ENCODE measurements at places on chromosomes 16 and 17.

GRCh38 chr16:84009282-84009681 is 33.3 kb downstream of the SLC38A8 start:
- DNase-seq: no peak

DNA sequence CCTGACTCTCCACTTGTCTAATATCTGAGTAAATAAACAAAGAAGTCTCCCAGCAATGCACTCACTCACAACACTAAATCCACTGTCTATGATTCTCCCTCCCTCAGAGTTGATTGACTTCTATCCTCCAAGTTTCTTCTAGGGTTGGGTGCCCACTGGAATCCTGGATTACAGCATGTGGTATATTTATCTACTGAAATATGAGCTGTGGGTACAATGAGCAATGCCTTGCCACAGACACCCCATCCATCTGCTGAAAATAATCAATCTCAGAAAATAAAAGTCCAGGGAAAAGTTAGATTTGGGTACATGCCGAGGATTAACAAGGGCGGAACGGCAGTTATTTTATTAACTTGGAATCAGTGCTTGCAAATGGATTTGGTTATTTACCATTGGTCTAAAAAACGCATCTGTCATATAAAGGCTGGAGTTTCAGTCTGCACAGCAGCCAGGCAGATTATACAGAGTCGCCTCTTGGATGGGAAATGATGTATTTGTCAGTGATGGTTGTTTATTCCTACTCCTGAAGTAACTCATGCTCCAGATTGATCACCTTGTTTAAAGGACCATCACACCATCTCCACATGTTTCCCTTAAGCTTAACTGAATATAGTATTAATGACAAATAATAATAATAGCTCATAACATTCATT is 193.9 kb upstream of the SOX9 start:
- DNase-seq: no peak

- no peak for DNase-seq
Observed at GRCh38 chr17:70775679-70776078, 606.3 kb downstream of the KCNJ2 start.

DNA sequence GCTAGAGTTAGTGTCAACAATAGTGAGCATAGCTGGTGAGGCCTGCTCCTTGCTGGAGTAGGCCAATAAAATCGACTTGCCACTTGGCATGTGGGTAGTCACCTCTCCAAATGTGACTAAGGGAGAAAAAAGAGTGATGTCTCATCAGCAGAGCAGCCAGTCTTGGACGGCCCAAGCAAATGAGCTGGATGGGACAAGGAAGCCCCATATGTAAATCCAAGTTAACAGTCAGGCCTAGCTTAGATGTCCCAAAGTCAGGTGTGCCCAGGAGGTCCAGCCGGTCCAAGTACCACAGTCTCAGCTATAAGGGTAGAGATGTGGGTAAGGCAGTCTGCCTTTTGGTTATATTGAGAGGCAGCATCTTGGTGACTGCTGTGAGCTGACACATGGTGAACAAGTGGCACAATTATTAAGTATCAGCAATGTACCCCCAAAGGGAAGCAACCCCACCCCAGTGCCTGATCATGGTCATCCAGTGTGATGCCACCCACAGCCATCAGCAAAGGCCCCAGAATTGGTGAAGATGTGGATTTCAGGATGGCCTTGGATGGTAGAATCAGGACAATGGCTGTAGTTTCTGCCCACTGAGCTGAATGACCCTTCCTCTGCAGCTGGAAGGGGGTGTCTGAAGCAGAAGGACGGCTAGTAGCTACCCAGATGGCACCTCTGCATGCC is 83.4 kb downstream of the TNFRSF13B start:
- DNase-seq: no peak

GRCh38 chr17:48027322-48027981 is 10.1 kb downstream of the COPZ2 start:
- DNase-seq: no peak

DNA sequence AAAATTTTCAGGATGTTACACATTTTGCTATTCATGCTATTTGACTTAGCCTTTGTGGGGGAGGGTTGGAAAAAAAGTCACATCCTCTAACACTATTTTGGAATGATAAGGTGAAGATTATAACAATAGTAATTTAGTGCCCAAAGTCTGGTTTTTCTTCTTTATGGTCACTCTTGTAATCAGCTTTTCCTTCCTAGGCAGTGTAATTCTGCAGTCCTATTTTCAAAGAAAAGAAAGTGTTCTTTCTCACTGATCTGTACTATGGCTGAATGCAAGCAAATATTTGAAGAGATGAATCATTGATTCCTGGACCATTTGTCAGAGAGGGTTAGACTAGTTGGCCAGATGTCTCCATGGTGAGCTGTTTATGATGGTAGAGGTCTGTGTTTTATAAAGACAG is 8.4 kb downstream of the RSPRY1 start:
- no peak for DNase-seq

DNA sequence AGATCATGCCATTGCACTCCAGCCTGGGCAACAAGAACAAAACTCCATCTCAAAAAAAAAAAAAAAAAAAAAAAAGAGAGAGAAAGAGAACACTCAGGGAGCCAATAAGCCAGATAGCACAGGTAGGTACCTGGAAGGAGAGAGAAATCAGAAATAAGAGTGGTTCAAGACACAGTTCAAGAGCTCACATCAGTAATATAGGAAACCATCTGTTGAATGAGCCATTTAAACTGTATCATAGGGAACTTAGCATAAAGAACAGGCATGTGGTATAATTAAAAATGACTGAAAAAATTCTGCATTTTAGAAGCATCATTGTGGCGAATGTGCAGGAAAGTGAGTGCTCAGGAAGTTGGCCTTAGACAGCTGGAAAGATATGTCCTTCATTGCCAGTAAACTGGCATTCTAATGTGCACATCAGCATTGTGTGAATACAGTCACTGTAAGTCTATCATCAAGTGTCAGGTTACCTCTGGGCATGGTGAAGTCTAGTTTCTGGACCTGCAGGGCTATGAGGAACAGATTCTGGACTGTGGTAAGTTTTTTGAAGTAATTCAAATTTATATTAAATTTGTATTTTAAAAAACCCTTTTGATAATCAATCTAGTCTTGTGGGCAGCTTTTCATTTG is 20.4 kb downstream of the KRT12 start:
- DNase-seq: no peak

GRCh38 chr16:81568749-81569087 is 124.1 kb downstream of the CMIP start:
- no peak for DNase-seq

GRCh38 chr16:54233615-54234014 is 53.0 kb downstream of the IRX3 start:
- DNase-seq: no peak

DNA sequence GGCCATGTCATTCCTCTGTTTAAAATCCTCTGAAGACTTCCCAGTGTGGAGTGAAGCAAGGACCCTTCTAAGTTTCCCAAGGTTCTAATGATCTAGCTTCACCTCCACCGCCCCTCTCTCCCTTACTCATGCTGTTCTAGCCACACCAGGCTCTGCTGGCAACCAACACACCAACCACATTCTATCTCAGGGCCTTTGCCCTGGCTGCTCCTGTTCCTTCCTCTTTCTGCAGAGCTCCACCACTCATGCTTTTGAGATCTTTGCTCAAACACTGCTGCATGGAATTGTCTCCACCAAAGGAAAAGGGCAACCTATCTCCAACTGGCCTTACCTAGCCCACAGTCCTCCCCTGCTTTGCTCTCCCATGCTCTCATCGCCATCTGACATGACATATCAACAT is 128.7 kb downstream of the XYLT1 start:
- no peak for DNase-seq

- DNase-seq: no peak
Observed at GRCh38 chr16:85137323-85138072, 25.2 kb upstream of the CIBAR2 start.

GRCh38 chr16:86877108-86877507 is 298.8 kb downstream of the FOXL1 start:
- DNase-seq: no peak

GRCh38 chr17:37488607-37489196 is 989 bp upstream of the DUSP14 start:
- DNase-seq: no peak

- DNase-seq: no peak
Observed at GRCh38 chr17:16491703-16492612, at the start of gene LRRC75A. Gene LRRC75A, minus strand, starts transcription at chr17:16492193. Its CDS starts 203 bp downstream, at chr17:16491990.

GRCh38 chr16:56918467-56919012 is 13.4 kb upstream of the HERPUD1 start:
- no peak for DNase-seq

GRCh38 chr17:41624208-41625101 is at the start of gene KRT17:
Gene KRT17, minus strand, starts transcription at chr17:41624575. Its CDS starts 66 bp downstream, at chr17:41624509.
- no peak for DNase-seq

DNA sequence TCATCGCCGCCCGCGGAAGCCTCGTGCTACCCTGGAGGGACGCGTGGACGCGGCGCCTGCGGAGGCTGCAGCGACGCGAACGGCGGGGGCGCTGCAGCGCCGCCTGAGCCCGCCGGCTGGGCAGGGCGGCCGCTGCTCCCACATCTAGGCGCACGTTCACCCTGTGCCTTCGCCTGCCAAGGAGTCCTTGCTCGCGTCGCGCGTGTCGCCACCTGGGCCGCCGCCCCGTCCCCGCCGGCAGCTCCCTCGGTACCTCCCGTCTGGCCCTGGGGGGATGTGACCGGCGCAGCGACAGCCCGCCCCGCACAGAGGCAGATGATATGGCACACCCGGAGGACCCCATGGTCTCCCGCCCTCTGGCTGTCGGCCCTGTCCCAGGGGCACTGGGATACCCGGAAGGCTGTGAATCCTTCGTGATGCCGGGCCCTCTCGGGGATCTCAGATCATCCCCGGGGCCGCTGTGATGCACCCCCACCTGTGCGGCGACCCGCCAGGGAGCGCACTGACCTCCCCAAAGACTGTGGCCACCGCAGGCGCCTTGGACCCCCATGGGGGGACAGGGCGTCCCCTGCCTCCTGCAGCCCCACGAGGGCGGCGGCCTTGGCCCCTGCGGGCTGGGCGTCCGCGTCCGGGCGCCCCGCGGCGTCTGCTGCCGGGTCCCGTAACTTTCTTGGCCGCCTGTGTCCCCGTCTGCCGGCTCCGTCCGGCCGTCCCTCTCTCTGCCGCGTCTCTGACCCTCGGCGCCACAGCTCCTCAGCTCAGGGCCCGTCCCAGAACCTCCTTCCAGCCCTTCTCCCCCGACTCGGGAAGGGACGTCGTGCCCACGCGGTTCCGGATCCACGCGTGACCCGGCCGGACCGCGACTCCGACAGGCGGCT is 689 bp upstream of the TBC1D24 start:
- no peak for DNase-seq

DNA sequence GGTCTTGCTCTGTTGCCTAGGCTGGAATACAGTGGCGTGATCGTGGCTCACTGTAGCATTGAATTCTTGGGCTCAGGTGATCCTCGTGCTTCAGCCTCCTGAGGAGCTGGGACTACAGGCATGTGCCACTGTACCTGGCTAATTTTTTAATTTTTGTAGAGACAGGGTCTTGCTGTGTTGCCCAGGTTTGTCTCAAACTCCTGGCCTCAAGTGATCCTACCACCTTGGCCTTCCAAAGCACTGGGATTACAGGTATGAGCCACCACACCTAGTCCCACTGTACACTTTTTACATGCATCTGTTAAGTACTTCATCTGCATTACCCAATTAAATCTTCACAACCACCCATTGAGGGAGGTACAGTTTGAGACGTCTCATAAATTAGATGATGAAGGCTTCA is 12.4 kb downstream of the TNRC6A start:
- no peak for DNase-seq

- no peak for DNase-seq
Observed at GRCh38 chr16:275041-275641, 603 bp downstream of the RGS11 start.

GRCh38 chr17:74408262-74408661 is 23.6 kb upstream of the GPRC5C start:
- no peak for DNase-seq

DNA sequence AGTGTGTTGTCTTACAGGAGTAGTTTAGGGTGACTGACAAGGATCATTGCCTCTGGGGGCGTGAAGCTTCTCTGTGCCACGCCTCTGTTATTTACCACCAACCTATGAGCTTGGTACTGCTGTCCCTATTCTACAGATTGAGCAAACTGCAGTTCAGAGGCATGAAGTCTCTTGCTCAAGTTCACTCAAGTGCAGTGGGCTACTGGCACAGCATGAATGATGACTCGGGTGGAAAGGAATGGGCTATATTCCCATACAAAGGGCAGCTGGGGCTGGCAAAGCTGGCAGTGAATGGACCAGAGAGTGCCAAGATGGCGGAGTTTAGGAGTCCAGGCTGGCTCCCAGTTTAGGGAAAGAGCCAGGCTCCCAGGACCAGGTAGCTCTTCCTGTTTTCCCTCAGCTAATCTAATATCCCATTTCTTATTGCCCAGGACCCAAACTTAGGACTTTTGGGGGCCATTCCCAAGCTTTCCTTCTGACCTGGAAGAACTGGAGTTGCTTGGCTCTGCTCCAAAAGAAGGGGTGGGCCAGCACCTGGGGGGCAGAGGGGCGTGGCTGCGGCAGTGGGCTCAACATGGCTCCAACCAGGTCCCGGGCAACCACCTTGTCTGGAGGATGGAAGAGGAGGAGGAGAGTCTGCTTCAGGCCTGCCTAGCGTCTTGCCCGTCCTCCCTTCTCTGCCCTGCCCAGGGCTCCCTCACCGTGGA is 12.9 kb downstream of the PLK1 start:
- DNase-seq: no peak

DNA sequence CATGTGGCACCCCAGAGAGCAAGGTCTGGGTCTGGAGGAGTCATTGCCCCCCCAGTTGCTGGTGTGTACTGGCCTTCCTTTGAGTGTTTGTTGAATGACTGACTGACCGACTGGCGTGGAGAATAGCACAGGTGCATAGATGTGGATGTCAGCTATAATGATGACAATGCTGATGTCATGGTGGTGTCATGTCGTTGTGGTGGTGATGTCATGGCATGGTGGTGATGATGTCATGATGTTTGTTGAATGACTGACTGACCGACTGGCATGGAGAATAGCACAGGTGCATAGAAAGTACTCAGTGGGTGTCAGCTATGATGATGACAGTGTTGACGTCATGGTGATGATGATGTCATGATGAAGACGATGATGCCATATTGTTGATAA is 22.1 kb downstream of the TMEM114 start:
- no peak for DNase-seq

DNA sequence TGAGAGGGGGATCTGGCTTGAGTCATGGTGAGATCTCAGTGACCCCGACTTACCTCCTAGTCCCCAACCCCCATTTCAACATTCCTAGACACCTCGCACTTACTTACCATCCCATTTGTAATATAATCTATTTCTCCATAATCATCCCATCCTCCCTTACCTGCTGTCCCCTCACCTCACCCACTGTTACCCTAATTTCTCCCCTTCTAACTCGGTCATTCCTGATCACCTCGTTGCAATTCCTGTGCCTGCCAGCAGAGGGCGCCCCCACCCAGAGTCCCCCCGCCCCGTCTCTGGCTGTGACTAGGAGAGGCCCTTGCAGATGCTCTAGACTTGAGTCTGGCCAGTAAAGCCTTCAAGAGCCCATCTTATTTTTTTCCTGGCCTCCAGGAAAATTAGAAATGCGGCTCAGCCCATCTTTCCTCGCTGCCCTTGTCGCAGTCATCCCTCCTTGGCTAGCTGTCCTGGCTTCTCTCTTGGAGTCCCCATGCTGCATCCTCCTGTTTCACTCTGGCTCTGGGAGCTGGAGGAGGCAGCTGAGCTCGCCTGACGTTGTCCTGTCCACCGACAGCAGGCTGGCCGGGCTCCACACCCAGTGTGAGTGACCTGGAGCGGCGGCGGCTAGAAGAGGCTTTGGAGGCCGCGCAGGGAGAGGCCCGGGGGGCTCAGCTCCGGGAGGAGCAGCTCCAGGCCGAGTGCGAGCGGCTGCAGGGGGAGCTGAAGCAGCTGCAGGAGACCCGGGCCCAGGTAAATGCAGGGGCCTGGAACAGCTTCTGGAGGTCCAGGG is 5.0 kb downstream of the TBKBP1 start:
- DNase-seq: no peak

GRCh38 chr17:78946631-78947030 is 21.4 kb upstream of the TIMP2 start:
- DNase-seq: no peak

Measured in right renal cortex interstitium (tissue), 3 donors.